ENCODE measurements at places on chromosomes 2 and 18. TPM values are rescaled to one million over a fixed set of nuclear protein-coding genes. Genes with fewer than 3 reads are reported as not detected.

The HOXD10 gene
- not detected for total RNA-seq

The RPL37A gene
- total RNA-seq, result 825 TPM

The CCDC85A gene
- 0.08 TPM for total RNA-seq

The VAMP5 gene
- total RNA-seq, result 31.7 TPM

The IL1F10 gene
- total RNA-seq, result not detected

The ALLC gene
- 0.20 TPM for total RNA-seq

The SEPTIN10 gene
- 36.3 TPM for total RNA-seq

The PRSS56 gene
- not detected for total RNA-seq

The MATN3 gene
- total RNA-seq, result 0.08 TPM

The CTLA4 gene
- total RNA-seq, result 0.13 TPM

The GRHL1 gene
- total RNA-seq, result 4.7 TPM

The KIAA2012 gene
- total RNA-seq, result 0.30 TPM

The HOXD13 gene
- not detected for total RNA-seq

The SLC14A1 gene
- 0.96 TPM for total RNA-seq

The DSG1 gene
- 2.5 TPM for total RNA-seq

The LHCGR gene
- total RNA-seq, result not detected

The TNFRSF11A gene
- total RNA-seq, result 1.1 TPM

The NXPH2 gene
- not detected for total RNA-seq

The SUCLG1 gene
- total RNA-seq, result 82.0 TPM

The OSR1 gene
- total RNA-seq, result 0.18 TPM

The MGAT4A gene
- 6.9 TPM for total RNA-seq

The UCN gene
- 2.2 TPM for total RNA-seq

The CHCHD5 gene
- total RNA-seq, result 21.2 TPM

The SGPP2 gene
- total RNA-seq, result 0.23 TPM

The QPCT gene
- 0.65 TPM for total RNA-seq

The TM4SF20 gene
- not detected for total RNA-seq

The VSNL1 gene
- 11.9 TPM for total RNA-seq

The TTN gene
- 1.1 TPM for total RNA-seq

The BCL2 gene
- 1.0 TPM for total RNA-seq

The CLEC4F gene
- total RNA-seq, result not detected

The NTSR2 gene
- total RNA-seq, result not detected

The APLF gene
- 1.1 TPM for total RNA-seq

The PIEZO2 gene
- total RNA-seq, result 7.3 TPM
